ENCODE measurements at places on chromosomes 6 and 20. TPM values are rescaled to one million over a fixed set of nuclear protein-coding genes. Genes with fewer than 3 reads are reported as not detected.

Gene IDH3B
- total RNA-seq, result 247 TPM

Gene DEFB129
- total RNA-seq, result not detected

Gene ZFP57
- total RNA-seq, result not detected

Gene PSMB1
- 138 TPM for total RNA-seq

Gene MYB
- 0.15 TPM for total RNA-seq

Gene FAM162B
- 3.6 TPM for total RNA-seq
